Left kidney (tissue), 8 donors: ENCODE measurements at places on chromosomes 7 and 10. TPM values are rescaled to one million over a fixed set of nuclear protein-coding genes. Genes with fewer than 3 reads are reported as not detected.
A peak's percentile ranks its signal among the peaks of the same experiment; 100 is the strongest.

Gene SLC18A3
- not detected for polyA plus RNA-seq

GRCh38 chr7:137110535-137110934 is 233.0 kb downstream of the PTN start:
- no peak for DNase-seq

GRCh38 chr7:38257350-38257677 is 16.1 kb downstream of the TARP start:
- no peak for DNase-seq

DNA sequence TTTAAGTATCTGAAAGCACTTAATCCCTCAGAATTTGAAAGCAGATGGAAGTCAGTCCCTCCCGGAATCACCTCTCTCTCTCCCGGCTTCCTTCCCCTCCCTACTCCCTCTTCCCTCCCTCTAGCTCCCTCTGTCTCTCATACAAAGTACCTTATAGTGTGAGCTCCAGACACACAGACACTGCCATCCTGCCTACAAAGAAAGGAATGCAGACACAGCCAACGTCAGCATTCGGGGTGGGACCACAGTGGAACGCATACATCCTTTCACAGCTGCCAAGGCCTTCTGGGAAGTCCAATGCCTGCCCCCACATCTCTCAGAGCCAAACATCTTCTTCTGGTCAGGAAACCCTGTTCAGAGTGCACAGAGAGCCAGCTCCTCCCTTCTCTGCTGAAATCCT is 9.3 kb downstream of the NOD1 start:
- peak; percentile 51 for DNase-seq

- no peak for DNase-seq
Observed at GRCh38 chr7:69819333-69819705, 221.0 kb downstream of the AUTS2 start.

DNA sequence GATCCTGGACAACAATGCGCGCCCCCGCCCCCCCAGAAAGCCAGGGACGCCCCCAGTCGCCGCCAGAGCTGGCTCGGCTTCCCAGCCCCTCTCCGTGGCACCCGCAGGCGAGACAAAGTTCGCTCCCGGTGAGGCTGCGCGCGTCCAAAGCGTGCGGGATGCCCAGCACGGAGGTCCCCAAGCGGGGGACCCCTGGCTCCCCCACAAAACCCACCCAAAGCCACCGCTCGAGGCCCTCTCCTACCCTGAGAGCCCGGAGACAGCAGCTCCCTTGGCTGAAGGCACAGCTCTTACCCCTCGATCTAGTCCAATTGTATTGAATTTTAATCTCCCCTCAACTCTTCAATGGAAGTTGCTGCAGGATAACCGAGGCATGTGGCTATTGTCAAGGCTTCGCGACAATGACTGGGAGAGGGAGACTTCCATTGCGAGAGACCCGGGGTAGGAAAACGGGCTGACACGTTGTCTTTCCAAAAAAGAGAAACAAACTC is 305.3 kb downstream of the PRPF18 start:
- DNase-seq = no peak

GRCh38 chr7:33040803-33041516 is 21.6 kb downstream of the NT5C3A start:
- no peak for DNase-seq

- DNase-seq = no peak
Observed at GRCh38 chr7:14092331-14092730, 102.9 kb upstream of the ETV1 start.
